ENCODE measurements at places on chromosomes 3 and 15. TPM values are rescaled to one million over a fixed set of nuclear protein-coding genes. Genes with fewer than 3 reads are reported as not detected.

DNA sequence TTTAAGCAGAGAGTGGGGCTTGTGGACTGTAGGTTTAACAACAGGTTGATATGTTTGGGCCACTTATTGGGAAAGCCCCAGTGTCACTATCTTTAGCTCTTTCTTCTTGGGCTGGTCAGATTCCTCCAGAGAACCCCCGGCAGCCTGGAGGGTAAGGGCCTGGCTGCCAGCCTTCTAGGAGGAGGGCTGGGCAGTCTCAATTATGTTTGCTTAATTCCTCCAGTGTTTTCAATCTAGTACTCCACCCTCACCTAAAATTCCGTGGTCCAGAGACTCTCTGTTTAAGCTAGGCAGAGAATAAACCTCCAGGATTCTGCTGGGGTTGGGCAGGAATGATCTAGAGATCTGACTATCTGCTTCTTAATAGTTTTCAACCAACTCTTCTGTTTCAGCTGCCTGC lies 5.3 kb downstream of the ASB14 start:
- DNase-seq, result no peak

DNA sequence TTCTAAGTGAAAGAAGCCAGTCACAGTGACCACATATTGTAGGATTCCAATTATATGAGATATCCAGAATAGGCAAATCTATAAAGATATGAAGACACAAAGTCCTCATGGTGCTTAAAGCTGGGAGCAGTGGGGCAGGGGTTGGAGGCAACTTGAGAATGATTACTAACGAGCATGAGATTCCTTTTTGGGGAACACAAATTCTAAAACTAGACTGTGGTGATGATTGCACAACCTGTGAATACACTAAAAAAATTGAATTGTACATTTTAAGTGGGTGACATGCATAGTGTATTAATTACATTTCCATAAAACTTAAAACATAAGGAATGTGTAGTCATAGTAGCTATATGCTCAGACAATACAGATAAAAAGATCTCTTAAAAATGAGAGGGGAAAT lies 103.2 kb downstream of the DPH6 start:
- DNase-seq, result no peak

- peak; percentile 72 for DNase-seq
Observed at GRCh38 chr3:52455283-52456168, at the start of gene NISCH. TSS of gene NISCH (plus strand) at chr3:52455604. CDS start at chr3:52455642, 38 bp downstream.

GRCh38 chr3:38460377-38461270 lies 6.9 kb downstream of the ACVR2B start:
- peak; percentile 37 for DNase-seq

DNA sequence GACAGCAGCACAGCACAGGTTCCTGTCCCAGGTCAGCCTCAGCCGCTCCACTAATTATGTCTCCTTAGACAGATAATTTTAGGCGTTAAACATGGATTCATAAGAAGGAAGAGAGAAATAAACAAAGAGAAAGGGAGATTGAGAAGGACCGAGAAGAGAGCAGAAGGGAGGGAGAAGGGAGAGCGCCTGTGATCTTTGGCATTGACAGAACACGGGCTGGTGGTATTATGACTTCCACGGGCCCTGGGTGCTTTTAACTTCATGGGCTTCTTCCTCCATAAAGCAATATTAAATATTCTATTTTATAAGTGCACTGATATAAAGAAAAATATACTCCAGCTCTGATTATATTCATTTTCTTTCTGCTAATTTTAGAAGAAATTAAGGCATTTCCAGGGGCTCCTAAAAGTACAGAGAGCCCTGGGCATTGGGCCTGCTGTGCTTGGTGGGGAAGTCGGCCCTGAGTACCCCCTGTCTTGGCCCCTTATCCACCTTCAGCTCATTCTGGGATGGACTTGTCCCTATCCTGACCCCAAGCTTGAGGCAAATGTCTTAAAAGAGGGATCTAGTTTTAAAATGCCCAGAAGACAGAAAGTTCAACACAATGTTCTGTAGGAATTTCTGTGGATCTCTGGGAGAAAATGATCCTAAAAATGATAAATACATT lies 135.3 kb downstream of the MEX3B start:
- no peak for DNase-seq

GRCh38 chr3:57803647-57804081 lies 47.6 kb downstream of the SLMAP start:
- DNase-seq, result peak; percentile 93

DNA sequence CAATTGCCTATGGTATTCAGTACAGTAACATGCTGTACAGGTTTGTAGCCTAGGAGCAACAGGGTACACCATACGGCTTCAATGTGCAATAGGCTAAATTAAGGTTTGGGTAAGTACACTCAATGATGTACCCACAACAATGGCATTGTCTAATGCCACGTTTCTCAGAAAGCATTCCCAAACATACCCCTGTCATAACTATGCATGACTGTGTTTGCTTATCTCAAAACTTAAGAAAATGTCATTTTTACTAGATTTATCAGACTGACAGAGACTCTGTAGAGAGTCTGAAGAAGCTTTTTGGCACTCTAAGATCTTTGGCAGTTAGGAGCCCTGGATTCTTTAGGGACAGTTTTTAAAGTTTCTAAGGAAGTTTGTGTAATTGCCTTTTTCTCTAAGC lies 59.9 kb downstream of the MECOM start:
- DNase-seq, result no peak

DNA sequence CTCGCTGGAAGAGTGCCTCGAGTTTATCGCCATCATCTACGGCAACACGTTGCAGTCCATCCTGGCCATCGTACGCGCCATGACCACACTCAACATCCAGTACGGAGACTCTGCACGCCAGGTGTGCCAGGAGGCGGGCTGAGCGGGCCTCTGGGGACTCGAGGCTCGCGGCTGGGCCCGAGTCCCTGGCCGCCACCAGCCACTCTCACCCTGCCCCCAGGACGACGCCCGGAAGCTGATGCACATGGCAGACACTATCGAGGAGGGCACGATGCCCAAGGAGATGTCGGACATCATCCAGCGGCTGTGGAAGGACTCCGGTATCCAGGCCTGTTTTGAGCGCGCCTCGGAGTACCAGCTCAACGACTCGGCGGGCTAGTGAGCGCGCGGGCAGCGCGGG lies 1.9 kb downstream of the GNAT1 start:
- DNase-seq, result no peak

DNA sequence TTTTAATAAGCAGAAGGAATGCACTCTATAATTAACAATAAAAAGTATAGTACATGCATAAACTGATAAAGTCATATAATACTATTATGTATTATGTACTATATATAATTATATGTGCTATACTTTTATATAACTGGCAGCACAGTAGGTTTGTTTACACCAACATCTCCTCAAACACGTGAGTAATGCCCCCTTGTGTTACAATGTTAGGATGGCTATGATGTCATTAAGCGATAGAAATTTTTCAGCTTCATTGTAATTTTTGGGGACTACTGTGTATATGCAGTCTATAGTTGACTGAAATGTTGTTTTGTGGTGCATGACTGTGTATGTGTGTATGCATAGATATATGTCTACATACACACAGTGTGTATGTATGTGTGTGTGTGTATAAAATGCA lies 100.6 kb downstream of the SLMAP start:
- peak; percentile 7 for DNase-seq

DNA sequence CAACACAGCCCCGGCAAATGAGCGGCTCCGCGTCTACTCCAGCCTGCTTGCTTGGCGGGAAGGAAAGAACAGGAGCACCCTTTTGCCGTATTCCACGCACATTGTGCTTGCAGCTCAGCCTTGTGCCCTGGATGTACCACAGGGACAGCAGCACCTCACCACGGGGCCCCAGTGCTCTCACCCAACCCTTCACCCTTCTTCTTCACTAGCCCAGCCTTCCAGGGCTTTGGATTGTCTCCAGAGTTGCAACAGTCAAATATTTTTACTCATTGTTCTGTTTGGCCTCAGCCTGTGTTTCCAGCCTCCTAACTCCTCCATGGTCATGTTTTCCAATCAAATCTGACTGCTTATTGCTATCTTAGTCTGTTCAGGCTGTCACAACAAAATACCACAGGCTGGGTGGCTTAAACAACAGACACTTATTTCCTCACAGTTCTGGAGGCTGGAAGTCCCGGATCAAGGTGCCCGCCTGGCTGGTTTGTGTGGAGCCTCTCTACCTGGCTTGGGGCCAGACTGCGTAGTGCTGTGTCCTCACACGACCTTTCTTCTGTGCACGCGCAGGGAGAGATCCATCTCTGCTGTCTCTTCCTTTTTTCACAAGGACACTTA lies 79.2 kb upstream of the ABHD17C start:
- DNase-seq, result peak; percentile 11

GRCh38 chr3:50436114-50436674 lies 67.2 kb downstream of the CACNA2D2 start:
- DNase-seq, result peak; percentile 15

DNA sequence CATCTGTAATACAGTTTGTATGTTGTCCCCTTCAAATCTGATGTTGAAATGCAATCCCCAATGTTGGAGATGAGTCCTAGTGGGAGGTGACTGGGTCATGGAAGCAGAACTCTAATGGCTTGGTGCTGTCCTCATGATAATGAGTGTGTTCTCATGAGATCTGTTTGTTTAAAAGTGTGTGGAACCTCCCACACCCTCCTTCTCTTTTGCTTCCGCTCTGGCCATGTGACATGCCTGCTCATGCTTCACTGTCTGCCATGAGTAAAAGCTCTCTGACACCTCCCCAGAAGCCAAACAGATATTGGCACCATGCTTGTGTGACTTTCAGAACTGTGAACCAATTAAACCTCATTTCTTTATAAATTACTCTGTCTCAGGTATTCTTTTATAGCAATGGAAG lies 794.0 kb upstream of the CFAP20DC start:
- no peak for DNase-seq

Gene CRABP1
- total RNA-seq, result not detected

Gene CACNA2D3
- 0.06 TPM for total RNA-seq

Gene CPN2
- not detected for total RNA-seq

Gene SHC4
- 2.1 TPM for total RNA-seq

Gene TRIM42
- total RNA-seq, result not detected
